Cerebellum (tissue), 4 donors: ENCODE measurements at places on chromosomes 5 and 9.

GRCh38 chr9:86424251-86424891 lies 70.2 kb upstream of the TUT7 start:
- DNase-seq: no peak

DNA sequence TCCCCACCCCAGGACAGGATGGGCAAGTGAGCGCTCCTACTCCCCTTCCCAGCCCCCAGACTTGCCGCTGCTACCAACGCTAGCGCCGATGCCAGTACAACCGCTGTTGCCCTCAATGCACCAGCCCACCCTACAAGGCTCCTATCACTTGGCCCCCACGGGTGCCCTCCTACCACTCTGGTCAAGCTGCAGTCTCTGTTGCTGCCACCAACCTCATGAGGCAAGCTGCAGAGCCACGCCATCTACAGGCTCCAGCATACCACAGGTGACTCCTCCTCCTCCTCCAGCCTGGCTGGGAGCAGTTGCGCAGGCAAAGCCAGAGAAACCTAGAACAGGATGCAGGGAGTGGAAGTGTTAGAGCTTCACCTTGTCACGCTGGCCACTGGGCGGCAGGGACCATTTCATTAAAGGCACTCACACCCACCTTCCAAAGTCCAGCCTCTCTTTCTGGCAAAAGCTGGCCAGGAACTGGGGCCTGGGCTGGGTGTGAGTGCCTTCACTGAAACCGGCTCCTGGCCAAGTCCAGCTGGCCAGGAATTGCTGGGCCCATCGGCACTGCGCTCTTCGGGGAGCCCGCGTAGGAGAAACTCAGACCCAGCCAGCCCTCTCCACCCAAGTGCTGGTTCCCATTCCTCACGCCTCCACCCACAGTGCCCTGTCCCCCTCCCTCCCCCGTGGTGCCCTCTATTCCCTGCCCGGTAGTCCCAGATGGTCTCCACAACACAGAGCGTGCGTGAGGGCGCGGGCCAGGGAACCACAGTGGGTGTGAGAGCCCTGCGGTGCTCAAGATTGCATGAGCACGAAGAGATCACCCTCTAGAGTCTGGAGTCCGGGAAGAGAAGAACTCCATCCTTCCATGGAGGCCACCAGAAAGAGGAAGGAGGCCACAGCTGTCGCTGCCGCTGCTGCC lies 1.6 kb upstream of the PCAT7 start:
- no peak for DNase-seq

DNA sequence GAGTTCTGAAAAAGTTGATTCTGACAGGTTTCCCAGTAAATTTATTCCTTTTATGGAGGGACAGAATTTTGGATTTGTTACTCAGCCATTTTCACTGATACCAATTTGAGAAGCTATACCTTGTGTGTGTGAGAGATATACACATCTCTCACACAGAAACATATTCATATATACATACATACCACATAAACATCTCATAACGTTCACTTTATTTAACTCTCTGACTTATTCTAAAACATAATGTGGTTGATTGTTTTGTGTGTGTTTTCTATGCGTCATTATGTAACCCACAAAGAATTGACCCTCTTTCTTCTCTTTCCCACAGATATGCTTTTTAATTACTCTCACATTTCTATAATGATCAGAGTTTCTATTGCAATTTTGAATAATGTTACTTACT lies 570.8 kb upstream of the TLE4 start:
- DNase-seq: no peak

DNA sequence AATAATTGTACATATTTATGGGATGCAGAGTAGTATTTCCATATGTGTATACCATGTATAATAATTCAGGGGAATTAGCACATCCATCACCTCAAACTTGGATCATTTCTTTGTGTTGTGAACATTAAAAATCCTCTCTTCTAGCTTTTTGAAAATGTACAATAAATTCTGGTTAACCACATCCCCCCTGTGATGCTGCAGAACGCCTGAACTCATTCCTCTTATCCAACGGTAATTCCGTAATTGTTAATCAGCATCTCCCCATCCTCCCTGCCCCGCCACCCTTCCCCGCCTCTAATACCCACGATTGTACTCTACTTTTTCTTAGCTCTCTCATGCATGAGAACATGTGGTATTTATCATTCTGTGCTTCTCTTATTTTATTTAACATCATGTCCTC lies 127.7 kb upstream of the ANKRD55 start:
- no peak for DNase-seq

- DNase-seq: no peak
Observed at GRCh38 chr5:89729623-89730301, 679.8 kb downstream of the CETN3 start.

GRCh38 chr5:142767911-142768310 lies 2.3 kb upstream of the ARHGAP26 start:
- DNase-seq: no peak

- no peak for DNase-seq
Observed at GRCh38 chr9:97856857-97857605, 4.0 kb downstream of the FOXE1 start.

- DNase-seq: no peak
Observed at GRCh38 chr9:127163409-127163808, 41.0 kb upstream of the ANGPTL2 start.

DNA sequence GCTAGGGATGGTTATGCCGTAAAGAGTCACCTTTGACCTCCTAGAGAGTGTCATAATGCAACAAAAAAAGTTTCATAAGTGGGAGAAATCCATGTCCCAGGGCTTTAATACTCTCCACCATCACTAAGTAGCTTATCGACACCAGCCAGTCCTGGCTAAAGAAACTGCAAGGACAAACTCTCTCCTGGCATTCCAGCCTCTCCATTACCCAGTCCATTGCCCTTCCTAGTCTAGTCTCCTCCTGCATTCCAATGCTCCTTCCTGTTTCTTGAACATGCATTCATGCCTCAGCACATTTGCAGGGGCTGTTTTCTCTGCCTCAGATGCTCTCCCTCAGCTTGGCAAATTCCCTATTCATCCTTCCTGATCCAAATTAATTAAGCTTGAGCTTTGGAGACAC lies 364.1 kb downstream of the BRINP1 start:
- no peak for DNase-seq

DNA sequence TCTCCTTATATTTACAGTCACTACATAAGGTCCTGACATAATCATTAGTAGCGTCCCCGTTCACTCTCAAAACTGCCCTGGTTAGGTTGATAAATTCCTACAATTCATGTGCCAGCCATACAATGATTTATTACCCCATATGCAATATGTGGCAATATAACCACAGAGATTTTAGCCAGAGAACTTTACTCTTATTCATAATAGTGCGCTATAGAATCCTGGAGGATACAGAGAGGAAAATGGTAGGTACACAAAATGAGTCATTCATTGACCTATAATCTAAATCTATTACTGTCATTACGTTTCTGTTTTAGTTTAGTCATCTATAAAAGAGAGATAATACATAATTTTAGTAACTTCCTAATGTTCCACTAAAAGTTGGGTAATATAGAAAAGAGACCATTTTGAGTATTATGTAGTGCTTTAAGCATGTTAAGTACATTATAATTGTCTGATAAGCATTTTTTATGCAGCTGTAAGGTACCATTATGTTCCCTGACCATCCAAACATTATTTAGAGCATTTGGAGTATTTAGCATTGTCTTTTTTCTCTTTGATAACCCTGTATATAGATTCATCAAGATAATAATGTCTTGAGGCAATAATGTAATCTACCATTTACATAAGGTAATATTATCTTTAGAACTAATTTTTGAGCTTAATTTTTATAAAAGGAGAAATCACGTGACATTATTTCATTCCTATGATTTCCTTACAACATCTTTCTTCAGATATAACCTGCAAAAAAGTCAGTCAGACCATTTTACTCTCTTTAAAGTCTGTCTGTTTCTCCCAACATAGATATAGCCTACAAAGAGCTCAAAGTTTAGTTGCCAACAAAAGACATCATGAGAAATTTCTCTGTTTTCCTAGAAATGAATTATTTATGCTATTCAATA lies 655.5 kb upstream of the ZNF608 start:
- DNase-seq: no peak
